ENCODE measurements at places on chromosomes 6 and 20.
A peak's percentile ranks its signal among the peaks of the same experiment; 100 is the strongest.

DNA sequence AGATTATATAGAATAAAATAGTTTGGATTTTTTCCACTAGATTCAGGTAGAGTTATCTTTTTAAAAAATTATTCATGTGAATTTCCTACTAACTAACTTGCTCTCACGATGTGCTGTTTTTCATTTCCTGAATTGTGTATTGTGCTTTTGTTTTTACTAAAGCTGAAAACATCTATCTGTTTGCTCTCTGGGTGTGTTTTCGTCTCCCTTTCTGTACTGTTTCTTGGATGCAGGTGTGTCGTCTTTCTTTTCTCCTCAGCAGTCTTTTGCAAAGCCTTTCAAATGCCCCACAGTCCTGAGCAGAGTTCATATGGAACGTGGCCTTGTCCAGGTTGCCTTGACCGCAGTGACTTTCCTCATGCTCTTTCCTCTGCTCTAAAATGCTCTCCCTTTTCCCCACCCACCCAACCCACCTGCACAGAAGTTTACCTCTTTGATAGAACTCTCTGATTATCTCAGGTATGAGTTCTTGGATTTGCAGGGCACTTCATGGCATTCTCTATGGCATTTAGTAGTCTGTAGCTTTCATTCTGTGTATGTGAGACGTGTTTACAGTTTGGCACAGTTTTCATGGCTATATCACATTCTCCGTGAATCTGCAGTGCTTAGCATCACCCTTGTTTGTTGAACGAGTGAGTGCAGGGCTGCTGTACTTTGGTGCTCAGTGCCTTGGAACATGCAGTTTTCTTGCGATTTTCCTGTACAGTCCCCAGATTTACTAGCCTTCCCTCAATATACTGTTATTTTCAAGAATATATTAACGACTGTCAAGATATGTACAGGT lies 77.1 kb downstream of the FARS2 start:
- DNase-seq = no peak

GRCh38 chr6:27532820-27533538 lies 60.1 kb upstream of the ZNF184 start:
- no peak for DNase-seq

DNA sequence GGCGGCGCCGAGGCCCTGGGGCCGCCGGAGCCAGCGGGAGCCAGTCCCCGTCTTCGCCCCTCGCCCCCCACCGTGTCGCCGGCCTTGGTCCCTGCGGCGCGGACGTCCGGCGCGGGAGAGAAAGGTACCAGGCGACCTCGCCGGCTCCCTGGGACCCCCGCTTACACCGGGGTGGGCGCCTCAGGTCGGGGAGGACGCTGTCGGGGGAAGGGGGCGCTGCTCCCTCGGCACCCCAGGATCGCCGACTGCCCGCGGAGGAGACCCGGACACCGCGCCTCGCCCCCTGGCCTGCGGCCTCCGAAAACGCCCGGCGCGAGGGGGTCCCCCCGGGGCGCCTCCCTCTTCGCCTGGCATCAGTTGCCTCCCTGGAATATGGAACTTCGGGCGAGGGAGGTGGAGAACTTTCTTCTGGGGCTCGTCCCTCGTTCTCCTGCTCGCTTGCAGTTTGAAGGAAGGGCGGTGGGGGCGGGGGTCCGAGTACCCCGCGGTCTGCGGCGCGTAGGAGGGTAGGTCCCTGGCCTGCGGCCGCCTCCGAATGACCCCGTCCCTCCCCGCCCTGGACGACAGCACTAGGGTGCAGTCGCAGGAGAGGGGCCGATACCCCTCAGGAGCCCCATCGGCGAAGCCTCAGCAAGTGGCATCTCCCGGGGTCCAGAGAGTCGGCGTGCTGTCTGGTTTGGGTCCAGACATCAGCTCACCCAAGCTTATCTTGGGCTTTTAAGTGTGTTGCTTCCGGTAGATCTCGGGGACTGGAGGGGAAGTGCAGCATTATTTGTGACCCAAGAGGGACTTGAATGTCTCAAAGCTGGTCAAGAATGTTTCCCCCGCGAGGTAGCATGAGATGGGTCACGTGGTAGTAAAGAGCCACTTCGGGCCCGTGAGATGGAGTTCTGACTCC lies 549 bp downstream of the ANKRD6 start:
- DNase-seq = peak; percentile 16

DNA sequence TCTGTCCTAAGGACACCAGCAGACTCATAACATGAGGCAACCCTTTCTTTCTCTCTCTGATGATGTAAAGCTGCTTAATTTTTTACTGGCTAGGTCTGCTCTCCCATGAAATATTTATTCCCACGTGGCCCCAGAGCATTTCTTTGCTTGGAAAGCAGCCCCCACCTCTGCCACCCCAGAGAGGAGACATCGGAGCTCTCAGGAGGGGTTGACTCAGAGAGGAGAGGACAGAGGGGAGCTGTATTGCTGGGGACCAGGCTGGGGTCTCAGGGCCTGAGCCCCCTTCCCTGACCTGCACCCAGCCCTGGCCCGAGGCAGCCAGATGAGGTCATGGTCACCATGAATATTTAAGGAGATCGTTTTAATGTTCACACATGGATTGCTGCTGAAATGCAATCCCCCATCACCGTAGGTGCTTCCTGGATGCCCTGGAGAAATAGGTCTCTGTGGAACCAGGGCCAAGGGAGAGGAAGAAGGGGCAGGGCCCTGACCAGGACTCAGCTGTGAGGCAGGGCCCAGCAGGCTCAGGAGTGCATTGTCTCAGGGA lies 117.5 kb downstream of the DLL1 start:
- no peak for DNase-seq

DNA sequence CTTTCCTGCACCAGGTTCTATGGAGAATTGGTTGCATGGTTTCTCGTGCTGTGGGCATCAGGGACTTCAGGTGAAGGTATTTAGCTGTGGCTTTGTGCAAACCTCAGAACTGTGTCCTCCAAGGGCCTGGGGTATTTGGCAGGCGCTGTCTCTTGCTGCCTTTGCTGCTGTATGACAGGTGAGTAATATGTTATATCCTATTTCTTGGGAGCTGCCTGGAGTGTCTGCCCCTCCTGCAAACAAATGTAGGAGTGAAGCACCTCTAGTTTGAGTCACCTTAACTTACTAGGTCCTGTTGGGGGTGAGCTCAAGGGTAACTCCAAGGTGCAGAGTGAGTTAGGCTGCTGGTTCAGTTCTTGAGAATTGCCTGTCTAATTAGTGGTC lies 177.7 kb upstream of the RNF24 start:
- DNase-seq = no peak

DNA sequence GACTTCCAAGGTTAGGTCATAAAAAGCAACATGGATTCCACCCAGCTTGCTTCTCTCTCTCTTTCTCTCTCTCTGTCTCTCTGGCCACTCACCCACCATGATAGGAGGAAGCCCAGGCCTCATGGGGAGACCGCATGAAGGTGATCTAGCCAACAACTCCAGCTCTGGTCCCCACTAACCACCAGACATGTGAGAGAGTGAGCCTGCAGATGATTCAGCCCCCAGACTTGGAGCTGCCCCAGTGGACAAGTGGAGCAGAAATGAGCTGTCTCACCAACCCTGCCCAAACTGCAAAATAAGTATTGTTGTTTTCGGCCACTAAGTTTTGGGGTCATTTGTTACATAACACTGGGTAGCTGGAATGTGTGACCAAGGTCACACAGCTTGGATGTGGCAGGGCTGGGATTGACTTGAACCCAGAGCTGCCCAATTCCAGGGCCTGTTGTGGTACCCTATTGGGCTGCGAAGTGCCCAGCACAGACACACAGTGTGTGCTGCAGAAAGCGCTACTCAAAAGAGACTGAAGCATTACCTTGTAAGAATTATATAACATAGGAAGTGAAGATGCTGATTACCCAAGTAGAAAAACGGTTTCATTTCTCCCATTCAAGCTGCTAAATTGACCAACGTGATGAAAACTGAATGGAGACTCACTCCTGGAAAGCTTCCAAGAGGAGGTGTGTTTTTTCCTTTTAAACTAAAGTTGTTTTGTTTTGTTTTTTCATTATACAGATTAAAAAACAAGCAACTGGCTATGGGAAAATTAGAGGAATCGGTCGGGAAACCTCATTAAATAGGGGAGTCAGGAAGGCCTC lies 9.1 kb upstream of the TLDC2 start:
- no peak for DNase-seq

DNA sequence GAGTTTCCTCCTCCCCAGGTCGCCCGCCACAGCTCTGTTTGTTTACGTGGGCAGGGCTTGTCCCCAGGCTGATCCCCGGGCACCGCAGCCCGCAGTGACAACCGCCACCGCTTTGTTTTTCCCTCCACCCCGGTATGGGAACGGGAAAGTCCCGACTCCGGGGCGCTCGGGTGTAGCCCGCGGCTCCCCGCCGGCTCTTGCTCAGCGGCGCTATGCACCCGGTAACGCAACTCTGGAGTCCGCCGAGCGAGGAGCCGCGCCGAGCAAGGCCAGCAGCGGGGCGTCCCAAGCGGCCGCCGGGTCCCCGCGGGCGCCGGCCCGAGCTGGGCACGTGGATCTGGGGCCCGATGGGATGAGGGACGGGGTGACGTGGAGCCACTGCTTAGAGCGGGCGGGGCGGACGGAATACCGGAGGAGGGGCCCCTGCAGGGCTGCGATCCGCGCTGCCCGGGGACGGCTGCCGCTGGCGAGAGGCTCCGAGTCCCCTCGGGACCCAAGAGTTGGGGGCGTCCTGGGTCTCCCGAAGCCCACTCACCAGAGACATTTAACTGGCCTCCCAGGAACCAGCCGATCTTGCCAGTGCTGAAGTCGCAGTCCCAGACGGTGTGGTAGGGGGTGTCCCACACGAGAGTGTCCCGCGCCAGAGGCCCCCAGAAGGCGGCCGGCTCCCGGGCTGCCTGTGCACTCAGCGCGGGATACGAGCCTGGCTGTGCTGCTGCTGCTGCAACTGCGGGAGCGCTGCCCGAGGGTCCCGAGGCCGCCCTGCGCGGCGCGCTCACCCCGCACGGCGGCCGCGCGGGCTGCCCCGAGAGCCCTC lies 497 bp downstream of the ACSS1 start:
- DNase-seq = peak; percentile 70

GRCh38 chr6:82371799-82372546 lies 8.4 kb downstream of the TPBG start:
- DNase-seq = no peak

Data from stimulated activated CD4-positive, alpha-beta T cell treated with anti-CD3 and anti-CD28 coated beads, Interleukin-1b, Interleukin-23, amount 100 ng/mL, for 48 hours (primary cell).